ENCODE measurements at places on chromosomes 3 and 15.

- DNase-seq, result no peak
These were observed 109.7 kb upstream of the ALDH1A3 start for GRCh38 chr15:100769975-100770340.

DNA sequence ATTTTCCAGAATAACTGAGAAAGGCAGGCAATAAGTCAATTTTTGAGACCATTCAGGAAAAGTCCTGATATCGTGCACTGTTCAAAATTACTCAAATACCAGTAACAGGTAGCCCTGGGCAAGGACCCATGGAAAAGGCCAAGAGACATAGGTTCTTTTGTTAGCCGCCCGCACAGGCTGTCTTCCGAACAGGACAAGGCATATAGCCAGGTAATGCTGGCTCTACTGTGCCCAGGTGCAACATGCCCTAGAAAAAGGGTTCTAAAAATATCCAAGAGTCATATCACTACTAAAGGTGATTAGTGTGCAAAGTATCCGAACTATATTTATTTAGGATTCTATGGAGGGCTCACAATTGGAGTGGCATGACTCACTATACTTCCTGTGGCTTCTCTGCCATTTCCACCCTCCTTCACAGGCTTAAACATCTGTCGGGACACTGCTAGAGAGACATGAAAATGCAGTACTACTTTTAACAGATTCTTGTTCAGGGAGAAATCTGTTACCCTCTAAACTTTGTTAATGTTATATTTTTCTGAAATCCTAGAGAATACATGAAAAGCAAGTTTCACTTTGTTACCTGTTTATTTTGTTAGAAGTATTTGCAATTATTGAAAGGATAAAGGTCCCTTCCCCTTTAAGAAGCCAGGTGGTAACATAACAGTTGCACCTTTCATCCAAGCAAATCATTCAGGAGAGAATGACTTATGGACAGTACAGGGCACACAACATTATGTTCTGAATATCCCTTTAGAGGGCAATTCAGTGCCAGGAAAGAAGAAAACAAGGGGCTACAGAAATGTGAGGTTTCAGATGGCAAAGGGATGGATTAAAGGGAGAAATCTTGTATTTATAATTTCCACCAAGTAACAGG is 293.3 kb upstream of the THBS1 start:
- no peak for DNase-seq

GRCh38 chr15:52112203-52112750 is 298 bp downstream of the BCL2L10 start:
- peak; percentile 35 for DNase-seq

- DNase-seq, result no peak
These were observed 157.1 kb upstream of the DPH6 start for GRCh38 chr15:35702946-35703495.

- no peak for DNase-seq
These were observed 262.5 kb downstream of the PLOD2 start for GRCh38 chr3:145898487-145898886.

DNA sequence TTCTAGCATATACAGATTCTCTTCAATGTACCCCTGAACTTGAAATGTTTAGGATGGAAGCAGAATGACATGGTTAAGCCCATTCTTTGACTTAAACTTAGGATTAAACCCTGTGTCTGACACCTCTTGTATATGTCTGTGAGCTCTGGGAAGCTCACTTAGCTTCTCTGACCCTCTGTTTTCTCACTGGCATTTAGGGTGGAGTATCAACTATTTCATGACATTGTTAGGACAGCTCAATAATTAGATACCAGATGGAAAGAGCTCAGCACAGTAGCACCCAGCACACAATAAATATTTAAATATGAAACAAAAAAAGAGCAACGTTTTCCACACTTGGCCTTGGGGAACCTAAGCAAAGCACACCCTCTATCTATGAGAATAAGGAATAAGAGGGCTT is 18.2 kb upstream of the RPS17 start:
- DNase-seq, result no peak

DNA sequence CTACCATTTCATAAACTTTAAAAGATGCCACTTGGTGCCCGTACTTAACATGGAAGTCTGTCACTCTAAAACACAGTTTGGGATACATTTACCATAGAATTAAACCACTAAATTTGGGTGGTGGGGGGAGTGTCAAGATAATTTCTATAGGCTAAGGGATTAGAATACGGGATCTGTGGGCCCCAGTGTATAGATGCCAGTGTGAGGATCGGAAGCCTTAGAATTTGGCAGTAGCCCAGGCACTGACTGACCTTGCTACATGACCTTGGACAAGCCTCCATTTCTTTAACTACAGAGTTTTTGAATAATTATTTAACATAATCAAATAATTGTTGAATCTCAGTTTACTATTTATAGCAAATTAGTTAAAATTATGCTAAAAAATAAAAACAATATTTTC is 76.3 kb upstream of the STRIT1 start:
- DNase-seq, result no peak

- DNase-seq, result no peak
These were observed 60.6 kb downstream of the TCF12 start for GRCh38 chr15:56978898-56979662.

DNA sequence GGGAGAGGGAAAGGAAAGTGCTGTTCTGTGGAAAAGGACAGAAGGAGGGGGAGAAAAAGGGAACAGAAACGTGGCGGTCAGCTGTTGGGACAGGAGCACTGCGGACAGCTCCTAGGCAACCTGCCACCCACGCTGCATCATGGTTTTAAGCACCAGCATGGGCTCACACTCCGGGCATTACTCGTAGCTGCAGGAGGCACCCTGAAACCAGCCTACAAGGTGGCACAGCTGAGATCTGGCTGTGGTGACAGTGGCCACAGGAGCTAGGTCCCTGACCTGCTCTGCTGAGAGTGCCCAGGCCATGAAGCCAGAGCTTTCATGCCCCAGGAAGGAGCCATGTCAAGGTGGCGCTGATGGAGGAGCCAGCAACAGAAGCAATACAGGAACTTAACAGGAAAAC is 161.4 kb upstream of the ST8SIA2 start:
- DNase-seq, result no peak

DNA sequence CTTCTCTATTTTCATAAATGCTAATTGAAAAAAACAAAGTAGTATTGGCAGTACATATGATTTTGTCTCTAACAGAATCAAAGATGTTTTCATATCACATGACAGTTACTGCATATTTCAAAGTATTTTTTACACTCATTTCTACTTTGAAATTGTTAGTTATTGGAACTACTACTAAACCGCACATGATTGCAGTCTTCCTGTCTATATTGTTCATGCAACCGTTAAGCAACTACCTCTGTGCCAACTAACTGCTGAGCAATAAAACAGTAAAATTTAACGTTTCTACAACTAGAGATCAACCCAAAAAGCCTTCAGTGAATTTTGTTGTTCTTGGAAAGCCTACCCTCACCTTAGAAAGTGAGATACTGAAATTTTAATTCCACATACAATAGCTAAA is 64.2 kb downstream of the DMXL2 start:
- DNase-seq, result no peak

- peak; percentile 43 for DNase-seq
These were observed 136.4 kb downstream of the MAGI1 start for GRCh38 chr3:65902304-65902793.

- DNase-seq, result no peak
These were observed 491.0 kb downstream of the MECOM start for GRCh38 chr3:169172535-169172934.

- DNase-seq, result no peak
These were observed 43.6 kb downstream of the MYO1E start for GRCh38 chr15:59329091-59329490.

DNA sequence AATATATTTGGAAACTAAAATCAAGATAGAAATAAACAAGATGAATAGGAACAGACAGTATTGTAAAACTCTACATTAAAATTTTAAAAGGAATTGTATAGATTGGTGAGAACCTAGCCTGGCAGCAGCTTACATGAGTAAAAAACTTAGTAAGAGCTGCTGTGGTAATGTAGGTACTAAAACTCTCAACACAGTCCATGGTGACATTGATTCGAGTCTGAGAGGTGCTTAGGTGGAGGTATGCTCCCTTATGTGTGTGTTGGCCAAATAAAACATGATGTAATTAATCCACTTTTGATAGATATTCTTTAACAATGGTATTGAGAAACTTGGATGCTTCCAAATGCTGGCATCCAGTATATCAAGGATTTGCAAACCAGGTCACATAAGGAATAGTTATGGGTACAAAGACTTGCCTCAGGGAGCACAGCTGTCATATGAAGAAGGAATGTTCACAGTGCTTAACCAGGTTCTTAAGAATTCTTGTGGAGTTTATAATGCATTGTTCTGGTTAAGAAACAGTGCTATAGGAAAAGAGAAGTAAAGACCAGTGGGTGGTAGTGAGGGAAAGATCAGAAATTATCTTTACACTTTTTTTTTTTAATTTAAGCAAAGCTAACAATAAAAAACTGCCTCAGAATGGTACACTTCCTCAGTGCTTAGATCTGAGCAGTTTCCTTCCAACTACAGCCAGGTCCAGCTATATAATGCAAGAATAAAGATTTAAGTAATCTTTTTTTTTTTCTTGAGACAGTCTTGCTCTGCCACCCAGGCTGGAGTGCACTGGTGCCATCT is 24.6 kb upstream of the IL20RB start:
- DNase-seq, result no peak

GRCh38 chr3:119323723-119324085 is 29.5 kb downstream of the ARHGAP31 start:
- no peak for DNase-seq

DNA sequence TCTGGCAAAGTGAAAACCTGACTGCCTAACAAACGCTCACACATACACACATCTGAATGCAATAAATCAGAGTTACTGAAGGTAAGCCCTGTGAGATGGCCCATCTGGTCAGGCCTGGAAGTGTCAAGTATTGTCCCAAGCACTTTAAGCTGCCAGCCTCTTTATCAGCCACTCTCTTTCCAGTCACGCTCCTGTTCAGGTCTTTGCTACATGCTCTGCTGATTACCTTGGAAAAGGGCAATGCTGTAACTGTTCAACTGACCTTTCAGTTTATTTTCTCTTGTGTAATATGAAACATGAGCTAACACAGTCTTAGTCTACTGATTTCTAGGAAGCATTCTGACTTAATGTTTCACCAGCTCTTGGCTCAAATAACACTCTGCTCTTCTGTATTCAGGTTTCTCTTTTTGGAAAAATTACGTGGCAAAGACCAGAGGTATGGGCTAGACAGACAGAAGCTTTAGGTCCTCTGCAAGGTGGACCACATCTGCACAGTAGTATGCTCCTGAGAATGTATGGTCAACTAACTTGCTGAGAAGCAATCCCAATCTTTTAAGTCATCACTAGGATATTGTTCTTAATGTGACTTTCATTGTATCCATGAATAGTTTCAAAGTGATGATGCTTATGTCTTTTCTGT is 44.5 kb downstream of the GBE1 start:
- peak; percentile 72 for DNase-seq

DNA sequence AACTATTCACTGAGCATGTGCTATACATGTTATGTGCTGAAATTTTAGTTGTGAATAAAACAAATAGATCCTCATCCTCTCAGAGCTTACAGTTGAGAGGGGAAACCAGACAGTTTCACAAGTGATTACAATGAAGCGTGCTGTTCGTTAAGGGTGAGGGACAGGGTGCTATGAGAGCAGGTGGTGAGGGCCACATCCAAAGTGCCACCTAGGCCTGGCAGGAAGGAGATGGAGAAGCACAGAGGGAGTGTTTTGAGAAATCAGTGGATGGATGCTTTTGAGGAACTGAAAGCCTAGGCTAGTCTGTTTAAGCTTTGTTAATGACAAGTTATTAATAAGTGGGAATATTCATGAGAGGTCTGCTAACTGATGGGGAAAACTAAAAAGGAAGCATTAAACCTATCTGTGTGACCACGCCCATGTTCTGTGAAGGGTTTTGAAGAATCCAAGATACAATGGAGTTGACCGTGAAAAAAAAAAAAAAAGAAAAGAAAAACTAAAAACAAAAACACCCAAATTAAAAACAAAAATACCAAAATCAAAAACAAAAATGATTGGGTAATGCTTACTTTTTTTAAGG is 7.3 kb downstream of the MCTP2 start:
- no peak for DNase-seq

DNA sequence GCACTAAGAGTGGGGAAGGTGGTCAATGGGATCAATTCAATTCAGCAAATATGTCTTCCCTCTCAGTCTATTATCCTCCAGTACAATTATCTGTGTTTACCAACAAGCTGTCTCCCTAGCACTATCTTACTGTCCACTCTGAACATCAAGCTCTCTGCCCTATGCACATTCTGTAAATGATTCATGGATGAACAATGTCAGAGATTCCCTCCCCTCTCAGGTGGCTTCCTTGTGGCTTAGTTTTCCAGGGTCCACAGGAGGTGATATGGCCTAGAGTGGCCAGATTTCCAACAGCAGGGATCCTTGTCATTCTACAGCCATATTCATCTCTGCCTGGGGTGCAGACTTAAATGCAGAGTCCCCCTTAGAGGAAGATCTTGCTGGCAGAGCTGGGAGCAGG is 225.1 kb downstream of the UACA start:
- no peak for DNase-seq

- DNase-seq, result no peak
These were observed 2.4 kb downstream of the CIB1 start for GRCh38 chr15:90231028-90232017.

DNA sequence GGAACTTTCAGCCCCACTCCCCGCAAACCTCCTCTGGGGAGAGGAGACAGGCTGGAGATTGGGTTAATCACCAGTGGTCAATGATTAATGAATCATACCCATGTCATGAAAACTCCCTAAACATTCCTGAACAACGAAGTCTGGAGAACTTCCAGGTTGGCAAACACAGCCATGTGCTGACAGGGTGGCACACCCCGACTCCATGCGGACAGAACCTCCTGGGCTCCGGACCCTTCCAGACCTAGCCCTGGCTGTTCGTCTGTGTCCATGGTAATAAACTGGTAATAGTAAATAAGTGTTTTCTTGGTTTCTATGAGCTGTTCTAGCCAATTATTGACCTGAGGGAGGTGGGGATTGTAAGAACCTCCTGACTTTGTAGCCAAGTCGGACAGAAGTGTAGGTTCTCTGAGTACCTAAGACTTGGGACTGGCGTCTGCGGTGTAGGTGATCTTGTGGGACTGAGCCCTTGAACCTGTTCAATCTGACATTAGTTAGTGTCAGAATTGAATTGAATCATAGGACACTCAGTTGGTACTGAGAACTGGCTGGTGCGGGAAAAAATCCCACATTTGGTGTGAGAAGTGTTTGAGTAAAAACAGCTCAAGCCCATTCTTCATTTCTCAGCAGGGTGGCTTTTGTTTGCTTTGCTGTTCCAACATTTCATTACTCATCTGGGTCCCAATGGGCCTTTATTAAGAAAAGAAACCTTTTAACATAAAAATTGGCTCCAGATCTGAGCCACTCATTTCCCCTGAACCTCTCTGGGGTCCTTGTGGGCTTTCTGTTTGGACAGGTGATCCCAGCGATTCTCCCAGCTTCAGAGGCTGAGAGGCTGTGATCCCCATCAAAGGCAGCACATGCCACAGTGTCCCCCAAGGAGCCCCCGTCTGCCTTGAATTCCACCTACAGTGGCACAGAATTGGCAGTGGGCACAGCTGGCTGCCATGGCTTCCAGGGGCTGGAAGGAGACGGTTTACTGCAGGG is 151.0 kb downstream of the TJP1 start:
- DNase-seq, result peak; percentile 69

- DNase-seq, result no peak
These were observed 318.8 kb upstream of the CTDSPL start for GRCh38 chr3:37542772-37543449.

Measured in left kidney (tissue), 8 donors.